ENCODE measurements at places on chromosomes 2 and 18. TPM values are rescaled to one million over a fixed set of nuclear protein-coding genes. Genes with fewer than 3 reads are reported as not detected.

Gene CPO
- not detected for total RNA-seq

Gene TTL
- 24.5 TPM for total RNA-seq

Gene SNTG2
- 2.9 TPM for total RNA-seq

Gene MROH2A
- not detected for total RNA-seq

Gene ASB18
- not detected for total RNA-seq

Gene GAL3ST2
- 0.43 TPM for total RNA-seq

Gene RUFY4
- total RNA-seq, result 4.9 TPM

Gene TSHZ1
- total RNA-seq, result 25.2 TPM

Gene EMILIN1
- 0.91 TPM for total RNA-seq

Gene RAMP1
- 1.1 TPM for total RNA-seq

Gene DDX18
- total RNA-seq, result 75.1 TPM

Gene KCNS3
- total RNA-seq, result not detected

Gene TRABD2A
- total RNA-seq, result 81.1 TPM

Gene DES
- not detected for total RNA-seq

Gene KCNG3
- total RNA-seq, result not detected

Gene MARCO
- total RNA-seq, result 0.26 TPM

Gene SLC35F5
- 24.1 TPM for total RNA-seq

Gene ASTL
- 14.7 TPM for total RNA-seq

Gene DSG1
- not detected for total RNA-seq

Gene MAP4K3
- total RNA-seq, result 13.7 TPM

Gene FAM161A
- 5.1 TPM for total RNA-seq

Gene RAB6D
- not detected for total RNA-seq

Gene IL36A
- total RNA-seq, result not detected

Gene NIF3L1
- total RNA-seq, result 36.9 TPM

Gene STAT4
- 177 TPM for total RNA-seq

Gene FER1L5
- total RNA-seq, result not detected

Gene AQP4
- not detected for total RNA-seq

Gene CFAP65
- total RNA-seq, result not detected

Gene PIEZO2
- total RNA-seq, result not detected

Gene PROM2
- total RNA-seq, result 0.82 TPM

Gene CRYBA2
- not detected for total RNA-seq

Gene FIGN
- total RNA-seq, result not detected

Gene GCG
- total RNA-seq, result not detected

Gene TCF23
- not detected for total RNA-seq

Gene DAW1
- total RNA-seq, result not detected

Gene KIAA2012
- not detected for total RNA-seq

Gene C2orf72
- 0.48 TPM for total RNA-seq
